Hypothalamus (tissue), 51 donors: ENCODE measurements at places on chromosomes 2 and 18.

DNA sequence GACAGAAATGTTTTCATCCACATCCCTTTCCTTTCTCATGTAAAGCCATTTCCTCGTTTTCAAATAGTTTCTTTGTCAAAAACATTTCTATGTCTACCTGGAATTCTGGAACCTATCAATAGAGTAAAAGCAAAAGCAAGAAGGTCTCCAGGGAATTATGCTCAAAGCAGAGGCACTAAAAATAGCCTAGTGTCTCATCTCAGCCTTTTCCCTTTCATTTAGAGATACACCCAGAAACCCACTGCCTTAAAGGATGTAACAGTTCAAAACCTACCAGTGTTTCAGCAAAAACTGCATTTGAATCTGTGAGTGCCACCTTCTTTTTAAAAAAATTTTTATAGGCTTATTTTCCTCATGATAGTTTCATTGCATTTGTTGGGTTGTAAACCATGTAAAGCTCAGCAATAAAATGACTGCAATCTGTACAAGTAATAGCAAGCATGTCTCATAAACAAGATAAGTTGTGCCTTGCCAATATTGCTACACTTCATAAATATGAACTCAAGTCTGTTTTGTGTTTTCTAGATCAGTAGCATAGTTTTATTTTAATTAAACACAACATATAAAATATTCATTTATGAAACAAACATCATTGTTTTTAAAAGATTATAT is 927.3 kb upstream of the ACVR2A start:
- DNase-seq = no peak

DNA sequence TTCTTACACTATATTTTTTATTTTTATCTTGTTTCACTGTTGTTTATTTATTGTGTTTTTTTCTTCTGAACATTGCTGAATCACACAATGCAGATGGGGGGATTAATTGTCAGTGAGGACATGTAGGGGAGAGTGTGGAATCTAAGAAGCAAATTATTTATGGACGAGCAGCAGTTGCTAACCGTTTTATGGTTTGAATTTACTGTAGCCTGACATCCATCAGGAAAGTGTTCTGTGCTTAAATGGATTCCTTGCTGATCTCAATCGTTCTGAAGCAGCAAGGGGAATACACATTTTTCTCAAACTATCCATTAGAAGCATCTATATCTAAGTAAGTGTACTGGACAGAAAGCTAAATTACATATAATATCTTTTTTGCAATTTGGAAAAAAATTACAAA is 119.5 kb downstream of the CD8B2 start:
- no peak for DNase-seq

DNA sequence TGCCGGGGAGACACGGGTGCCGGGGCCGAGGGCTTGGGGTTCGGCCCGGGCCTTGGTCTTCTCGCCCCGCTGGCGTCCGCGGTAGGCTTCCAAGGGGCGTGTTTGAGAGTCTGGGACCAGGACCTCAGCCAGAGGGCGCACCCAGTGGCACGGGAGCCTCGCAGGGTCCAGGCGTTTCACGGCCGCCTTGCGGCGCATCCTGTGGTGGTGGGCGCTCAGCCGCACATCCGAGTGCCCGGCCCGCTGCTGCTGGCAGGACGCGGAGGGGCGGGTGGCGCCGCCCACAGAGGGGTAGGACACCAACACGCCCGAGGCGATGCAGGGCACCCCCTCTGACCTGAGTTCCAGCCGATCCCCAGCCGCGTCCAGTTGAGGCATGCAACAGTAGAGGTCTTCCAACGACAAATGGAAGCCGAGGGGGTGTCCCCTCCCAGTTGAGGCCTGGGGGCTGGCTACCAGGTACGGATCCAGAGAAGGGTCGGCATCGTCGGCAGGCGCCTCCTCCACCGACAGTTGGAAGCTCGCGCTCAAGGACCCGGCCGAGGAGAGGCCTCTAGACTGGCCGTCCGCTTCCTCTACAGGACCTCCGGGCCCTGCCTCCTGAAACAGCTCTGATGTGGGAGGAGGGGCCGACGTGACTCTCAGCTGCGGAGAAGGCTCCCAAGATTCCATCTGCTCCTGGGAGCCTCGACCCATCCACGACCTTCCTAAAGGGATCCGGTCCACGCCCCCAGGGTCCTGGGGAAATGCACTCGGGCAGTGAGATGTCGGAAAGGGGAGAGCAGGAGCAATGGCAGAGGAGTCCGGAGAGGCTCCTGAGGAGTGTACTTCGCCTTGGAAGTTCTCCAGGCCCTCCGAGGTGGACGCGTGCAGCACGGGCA is 6.3 kb downstream of the C2orf81 start:
- DNase-seq = no peak

GRCh38 chr18:41569867-41570266 is 385.2 kb upstream of the PIK3C3 start:
- DNase-seq = no peak

DNA sequence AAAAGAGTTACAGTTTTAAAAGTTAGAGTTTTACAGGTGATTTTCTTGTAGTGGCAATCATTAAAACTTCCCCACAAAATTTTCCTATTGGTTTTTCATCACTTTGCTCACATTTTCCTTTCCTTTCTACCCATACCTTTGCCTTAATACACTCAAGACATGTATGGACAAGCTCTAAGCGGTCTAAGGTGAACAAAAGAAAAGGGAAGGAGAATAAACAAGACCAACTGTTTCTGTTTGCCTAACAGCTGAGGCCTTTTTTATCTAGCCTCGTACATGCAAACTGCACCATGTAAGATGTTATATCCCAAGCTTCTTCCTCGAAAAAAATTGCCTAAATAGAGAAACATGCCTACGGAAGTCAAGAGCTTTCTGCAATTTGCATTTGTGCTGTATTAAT is 33.9 kb upstream of the TBC1D8 start:
- no peak for DNase-seq

DNA sequence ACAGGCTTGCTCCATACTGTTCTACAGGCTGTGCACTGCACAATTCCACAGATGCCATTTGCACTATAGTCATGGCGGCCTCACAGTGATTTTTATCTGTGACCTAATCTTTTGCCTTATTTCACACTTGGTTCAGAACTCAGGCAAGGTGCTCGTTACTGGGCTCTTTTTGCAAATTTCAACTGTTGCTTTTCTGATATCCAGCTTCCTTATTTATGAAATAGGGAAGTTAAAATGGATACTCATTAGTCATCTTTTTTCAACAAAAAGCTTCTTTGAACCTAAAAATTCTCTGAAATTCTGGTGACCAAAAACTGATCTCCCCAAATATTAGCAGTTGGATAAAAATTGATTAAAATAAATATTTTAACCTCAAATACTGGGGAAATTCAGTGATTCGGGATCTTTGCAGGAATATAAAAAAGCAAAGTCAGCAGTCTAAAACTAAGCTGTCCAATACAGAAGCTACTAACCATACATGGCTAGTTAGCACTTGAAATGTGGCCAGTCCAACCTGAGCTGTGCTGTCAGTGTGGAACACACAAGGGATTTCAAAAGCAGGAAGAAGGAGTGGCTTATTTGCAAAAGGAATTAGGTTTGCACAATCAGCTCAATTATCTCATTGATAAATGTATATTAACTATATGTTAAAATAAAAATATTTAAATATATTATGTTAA is 134.4 kb downstream of the COL4A4 start:
- no peak for DNase-seq

GRCh38 chr18:9147440-9148202 is 11.0 kb downstream of the ANKRD12 start:
- no peak for DNase-seq

DNA sequence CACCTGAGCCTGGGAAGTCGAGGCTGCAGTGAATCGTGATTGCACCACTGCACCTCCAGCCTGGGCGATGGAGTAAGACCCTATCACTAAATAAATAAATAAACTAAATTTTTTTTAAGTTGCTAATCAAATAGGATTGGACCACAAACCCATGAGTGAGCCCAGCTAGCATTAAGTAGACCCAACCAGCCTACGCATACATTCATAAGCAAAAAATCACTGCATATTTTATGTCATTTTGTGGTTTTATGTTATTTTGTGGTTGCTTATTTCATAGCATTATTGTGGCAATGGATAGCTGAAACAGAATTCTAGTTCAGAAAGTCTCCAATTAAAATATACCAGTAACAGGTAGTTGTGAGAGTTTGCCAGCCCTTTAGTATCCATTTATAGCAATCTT is 29.1 kb upstream of the ZC3H15 start:
- no peak for DNase-seq

DNA sequence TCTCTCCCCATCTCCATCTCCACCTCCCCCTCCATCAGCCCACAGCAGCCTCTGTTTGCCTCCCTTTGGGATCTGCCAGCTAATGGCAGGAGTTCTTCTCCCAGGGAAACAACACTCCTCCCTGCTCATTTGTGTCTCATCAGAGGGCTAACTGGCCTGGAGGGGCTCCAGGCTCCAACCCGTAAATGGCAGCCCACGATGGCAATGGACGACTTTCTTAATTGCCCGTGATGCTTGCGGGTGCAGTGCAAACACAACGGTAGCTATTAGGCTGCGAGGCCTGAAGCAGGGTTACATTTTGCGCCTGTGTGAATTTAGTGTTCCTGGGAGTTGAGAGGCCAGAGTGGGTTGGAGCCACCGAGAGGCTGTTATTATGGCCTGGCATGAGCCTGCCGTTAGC is 285.1 kb downstream of the TNS1 start:
- no peak for DNase-seq
